ENCODE measurements at places on chromosomes 16 and 17.

DNA sequence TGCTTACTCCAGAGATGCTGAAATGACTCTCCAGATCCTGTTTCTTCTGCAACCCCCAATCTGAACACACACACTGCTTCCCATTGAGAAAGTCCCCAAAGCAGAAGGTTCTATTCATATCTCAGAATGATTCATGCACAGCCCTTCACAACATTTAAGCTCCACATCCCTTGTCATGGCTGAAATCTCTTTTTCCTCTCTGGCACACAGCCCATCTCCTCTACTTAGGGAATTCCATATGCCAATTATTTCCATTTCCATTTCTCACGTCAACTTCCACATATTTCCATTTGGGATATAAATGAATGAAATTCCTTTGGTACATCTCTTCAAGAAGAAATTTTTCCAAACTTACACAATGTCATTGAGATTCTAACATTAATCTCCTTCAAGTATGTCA, 119.6 kb downstream of the CDH11 start:
- no peak for DNase-seq

GRCh38 chr16:89953671-89954406, 5.3 kb downstream of the DEF8 start:
- no peak for DNase-seq

- DNase-seq = no peak
Observed at GRCh38 chr16:1334739-1335138, 1.3 kb downstream of the BAIAP3 start.

DNA sequence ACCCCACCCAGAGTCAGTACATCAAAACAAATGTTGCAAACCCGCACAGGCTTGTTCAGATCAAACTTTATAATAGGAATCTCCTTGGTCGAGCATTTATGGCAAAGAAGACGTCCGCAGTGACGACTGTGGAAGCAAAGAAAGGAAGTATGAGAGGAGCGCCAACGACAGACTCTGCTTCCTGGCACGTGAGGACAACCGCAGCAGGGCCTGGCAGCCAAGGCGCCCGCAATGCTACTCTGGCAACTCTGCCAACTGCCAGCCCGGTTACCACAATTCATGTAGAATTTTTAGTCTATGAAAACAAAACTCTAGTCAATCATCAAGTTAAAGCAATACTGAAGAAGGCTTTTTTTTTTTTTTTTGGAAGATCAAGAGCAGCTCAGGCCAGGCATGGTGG, 24.8 kb downstream of the CYB5D2 start:
- DNase-seq = no peak

GRCh38 chr16:1650131-1650530, 27.9 kb upstream of the JPT2 start:
- DNase-seq = no peak

GRCh38 chr16:90083139-90083538, 6.0 kb upstream of the PRDM7 start:
- DNase-seq = no peak

DNA sequence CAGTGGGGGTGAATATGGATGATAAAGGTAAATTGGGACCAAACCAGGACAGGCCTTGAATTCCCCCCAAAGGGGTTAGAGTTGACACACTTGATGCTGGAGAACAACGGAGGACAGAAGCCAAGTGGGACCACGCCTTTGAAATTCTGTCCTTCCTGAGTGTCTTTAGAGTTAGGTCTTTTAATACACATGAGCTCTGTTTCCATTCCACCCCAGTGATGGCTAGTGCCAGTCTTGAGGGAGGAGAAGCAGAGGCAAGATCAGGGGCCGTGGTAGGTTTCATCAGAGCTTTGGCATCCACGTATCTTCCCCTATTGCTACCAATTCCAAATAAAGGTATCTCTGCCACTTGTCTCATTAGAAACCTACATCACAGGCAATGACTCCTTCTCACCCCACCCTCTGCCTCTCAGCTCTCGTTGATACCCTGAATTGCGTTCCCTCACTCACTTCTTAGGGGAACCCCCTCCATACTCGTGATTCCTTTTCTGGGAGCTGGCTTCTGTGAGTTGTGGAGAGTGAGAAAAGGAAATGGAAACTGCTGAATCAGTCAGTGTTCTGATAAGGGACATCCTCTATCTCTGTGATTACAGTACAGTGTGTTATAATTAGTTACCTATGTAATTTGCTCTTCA, 2.4 kb upstream of the CCL3L1 start:
- no peak for DNase-seq

DNA sequence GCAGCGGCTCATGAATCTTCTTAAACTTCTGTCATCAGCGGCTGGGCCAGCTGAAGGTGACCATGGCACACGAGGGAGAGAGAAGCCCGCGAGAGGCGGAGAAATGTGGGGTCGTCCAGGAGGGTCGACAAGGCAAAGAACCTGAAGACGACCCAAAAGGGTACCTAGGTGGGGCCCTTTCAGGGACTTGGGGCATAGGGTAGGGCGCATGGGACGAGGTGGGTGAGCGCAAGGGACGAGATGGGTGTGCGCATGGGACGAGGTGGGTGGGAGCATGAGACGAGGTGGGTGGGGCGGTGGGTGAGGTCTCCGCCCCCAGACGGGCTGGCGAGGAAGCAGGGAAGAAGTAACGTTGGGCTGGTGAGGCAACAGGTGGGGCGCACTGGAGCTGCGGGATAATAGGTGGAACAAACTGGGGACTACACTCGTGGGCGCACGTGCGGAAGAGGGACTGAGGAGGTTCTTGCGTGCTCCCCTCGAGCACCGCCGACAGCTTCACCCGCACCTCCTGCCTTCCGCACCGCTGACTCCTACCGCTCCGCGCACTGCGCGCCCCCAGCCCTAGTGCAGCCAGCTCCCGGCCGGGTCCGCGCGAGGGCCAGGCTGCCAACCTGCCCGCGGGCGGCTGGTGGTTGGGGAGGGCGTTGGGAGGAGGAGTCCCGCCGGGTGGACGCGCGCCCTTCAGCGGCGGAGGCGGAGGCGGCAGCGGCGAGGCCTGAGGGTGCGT, 23.2 kb upstream of the CRYM start:
- DNase-seq = no peak
